ENCODE measurements at places on chromosomes 12 and 14. TPM values are rescaled to one million over a fixed set of nuclear protein-coding genes. Genes with fewer than 3 reads are reported as not detected.

DNA sequence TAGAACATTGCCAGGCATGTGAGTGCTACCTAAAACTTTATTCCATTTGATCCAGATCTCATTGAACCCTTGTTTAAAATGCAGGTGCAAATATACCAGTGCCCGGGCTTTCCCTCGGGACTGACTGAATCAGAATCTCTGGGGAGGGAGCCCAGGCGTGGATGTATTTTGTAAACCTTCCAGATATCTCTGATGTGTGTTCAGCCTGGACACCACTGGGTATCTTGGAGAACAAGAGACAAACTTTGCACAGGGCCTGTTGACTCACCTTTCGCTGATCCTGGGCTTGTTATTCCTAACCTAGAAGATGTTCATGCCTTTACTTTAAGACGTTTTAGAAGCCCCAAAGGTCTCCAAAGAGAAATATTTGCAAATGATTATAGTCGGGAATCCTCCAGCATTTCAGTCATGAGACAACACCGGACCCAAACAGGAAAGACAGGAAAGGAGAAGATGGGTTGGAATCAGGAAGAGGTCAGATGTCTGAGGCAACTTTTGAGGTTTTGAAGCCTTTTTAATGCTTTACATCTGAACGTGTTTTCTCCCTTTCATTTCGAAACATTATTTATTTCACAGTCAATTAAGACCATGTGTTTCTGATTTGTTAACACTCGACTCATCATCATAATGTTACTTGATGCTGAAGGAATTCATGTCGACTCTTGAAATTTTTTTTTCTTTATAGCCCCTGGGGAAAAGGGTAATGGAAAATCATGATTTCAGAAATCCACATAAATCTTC, 118.6 kb downstream of the PLXNC1 start:
- peaks cover 2% of the 10 kb centered on the region for H3K36me3 ChIP-seq
- no peaks in the 10 kb centered on the region for H3K27me3 ChIP-seq
- H3K4me3 ChIP-seq = no peak overlapping the region
- DNase-seq = no peak
- peaks cover 10% of the 10 kb centered on the region for H3K4me1 ChIP-seq
- H3K27ac ChIP-seq = no peak overlapping the region

DNA sequence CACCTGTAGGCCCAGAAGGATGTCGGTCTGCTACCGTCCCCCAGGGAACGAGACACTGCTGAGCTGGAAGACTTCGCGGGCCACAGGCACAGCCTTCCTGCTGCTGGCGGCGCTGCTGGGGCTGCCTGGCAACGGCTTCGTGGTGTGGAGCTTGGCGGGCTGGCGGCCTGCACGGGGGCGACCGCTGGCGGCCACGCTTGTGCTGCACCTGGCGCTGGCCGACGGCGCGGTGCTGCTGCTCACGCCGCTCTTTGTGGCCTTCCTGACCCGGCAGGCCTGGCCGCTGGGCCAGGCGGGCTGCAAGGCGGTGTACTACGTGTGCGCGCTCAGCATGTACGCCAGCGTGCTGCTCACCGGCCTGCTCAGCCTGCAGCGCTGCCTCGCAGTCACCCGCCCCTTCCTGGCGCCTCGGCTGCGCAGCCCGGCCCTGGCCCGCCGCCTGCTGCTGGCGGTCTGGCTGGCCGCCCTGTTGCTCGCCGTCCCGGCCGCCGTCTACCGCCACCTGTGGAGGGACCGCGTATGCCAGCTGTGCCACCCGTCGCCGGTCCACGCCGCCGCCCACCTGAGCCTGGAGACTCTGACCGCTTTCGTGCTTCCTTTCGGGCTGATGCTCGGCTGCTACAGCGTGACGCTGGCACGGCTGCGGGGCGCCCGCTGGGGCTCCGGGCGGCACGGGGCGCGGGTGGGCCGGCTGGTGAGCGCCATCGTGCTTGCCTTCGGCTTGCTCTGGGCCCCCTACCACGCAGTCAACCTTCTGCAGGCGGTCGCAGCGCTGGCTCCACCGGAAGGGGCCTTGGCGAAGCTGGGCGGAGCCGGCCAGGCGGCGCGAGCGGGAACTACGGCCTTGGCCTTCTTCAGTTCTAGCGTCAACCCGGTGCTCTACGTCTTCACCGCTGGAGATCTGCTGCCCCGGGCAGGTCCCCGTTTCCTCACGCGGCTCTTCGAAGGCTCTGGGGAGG, at the start of gene LTB4R:
LTB4R (plus strand) TSS at position 857 of the 959 bp plus-strand sequence. CDS start 4,150 bp downstream, outside the sequence.
- H3K27me3 ChIP-seq = no peaks in the 10 kb centered on the region
- H3K36me3 ChIP-seq = peaks cover 5% of the 10 kb centered on the region

- no peaks in the 10 kb centered on the region for H3K27me3 ChIP-seq
- no peaks in the 10 kb centered on the region for H3K36me3 ChIP-seq
- no peak overlapping the region for H3K4me3 ChIP-seq
- no peak overlapping the region for H3K27ac ChIP-seq
Measured at GRCh38 chr14:101839236-101839635, 77.7 kb downstream of the PPP2R5C start.

DNA sequence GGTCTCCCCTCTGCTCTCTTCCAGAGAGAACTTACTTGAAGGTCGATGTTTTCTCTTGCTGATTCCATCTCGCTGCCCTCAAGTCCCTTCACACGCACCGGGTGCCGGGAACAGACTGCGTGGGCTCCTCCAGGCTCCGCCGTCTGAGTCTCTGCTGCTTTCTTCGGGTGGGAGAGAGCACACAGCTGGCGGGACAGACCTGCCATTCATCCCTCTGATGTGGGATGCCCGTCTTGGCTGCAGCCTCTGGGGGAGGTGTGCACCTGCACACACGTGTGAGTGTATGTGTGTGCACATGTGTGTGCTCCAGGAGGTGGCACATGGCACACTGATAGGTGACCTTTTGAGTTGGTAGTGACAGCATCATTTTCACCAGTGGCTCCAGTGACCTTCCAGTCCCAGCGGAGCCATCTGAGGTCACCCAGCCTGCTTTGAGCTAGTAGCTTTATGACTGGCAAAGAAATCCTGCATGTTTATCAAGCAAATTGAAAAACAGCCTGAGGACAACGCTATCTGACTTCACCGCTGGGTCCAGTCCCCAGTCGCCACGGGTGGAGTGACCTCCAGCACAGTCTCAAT, at the start of gene NINJ2:
NINJ2 (minus strand) TSS at position 153 of the 579 bp plus-strand sequence; CDS start at position 68, 85 bp downstream.
- peaks cover 3% of the 10 kb centered on the region for H3K4me1 ChIP-seq
- DNase-seq = no peak
- H3K27ac ChIP-seq = no peak within 1 kb of the TSS
- no peaks in the 10 kb centered on the region for H3K27me3 ChIP-seq
- no peak within 1 kb of the TSS for H3K4me3 ChIP-seq

GRCh38 chr12:33052141-33053051, 155.8 kb upstream of the PKP2 start:
- no peak for DNase-seq
- no peak overlapping the region for H3K27ac ChIP-seq
- no peaks in the 10 kb centered on the region for H3K27me3 ChIP-seq
- no peaks in the 10 kb centered on the region for H3K36me3 ChIP-seq

- H3K36me3 ChIP-seq = no peaks in the 10 kb centered on the region
- no peak overlapping the region for H3K4me3 ChIP-seq
- no peaks in the 10 kb centered on the region for H3K4me1 ChIP-seq
- no peak overlapping the region for H3K27ac ChIP-seq
- H3K27me3 ChIP-seq = no peaks in the 10 kb centered on the region
Measured at GRCh38 chr12:27859648-27860047, 79.6 kb upstream of the MANSC4 start.

Gene DIO2
- total RNA-seq = not detected

Gene TAS2R8
- total RNA-seq = not detected

Gene BICD1
- 128 TPM for total RNA-seq

Gene PZP
- total RNA-seq = not detected

Gene CCDC175
- 0.09 TPM for total RNA-seq

Gene AHSA1
- 190 TPM for total RNA-seq
